Renal cortex interstitium (tissue), 15 donors: ENCODE measurements at places on chromosomes 3 and 15. TPM values are rescaled to one million over a fixed set of nuclear protein-coding genes. Genes with fewer than 3 reads are reported as not detected.

- DNase-seq, result no peak
These were observed 57.9 kb downstream of the RLBP1 start for GRCh38 chr15:89163271-89164055.

DNA sequence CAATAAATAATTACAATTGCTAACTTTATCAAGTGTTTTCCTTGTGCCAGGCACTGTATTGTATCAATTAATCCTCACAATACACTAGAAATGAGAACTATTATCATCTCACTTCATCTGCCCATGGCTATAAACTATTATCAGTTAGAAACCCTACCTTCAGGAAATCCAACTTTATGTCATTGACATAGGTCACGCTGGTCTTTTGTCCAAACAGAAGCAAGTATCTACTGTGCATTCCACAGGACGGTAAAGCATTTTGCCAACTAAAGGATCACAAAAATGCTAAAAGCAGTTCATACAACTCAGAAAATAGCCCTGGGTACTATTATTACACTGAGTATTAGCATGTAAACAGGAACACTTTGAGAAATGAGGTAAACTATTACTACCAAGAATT, 9.6 kb downstream of the DENND6A start:
- DNase-seq, result no peak

DNA sequence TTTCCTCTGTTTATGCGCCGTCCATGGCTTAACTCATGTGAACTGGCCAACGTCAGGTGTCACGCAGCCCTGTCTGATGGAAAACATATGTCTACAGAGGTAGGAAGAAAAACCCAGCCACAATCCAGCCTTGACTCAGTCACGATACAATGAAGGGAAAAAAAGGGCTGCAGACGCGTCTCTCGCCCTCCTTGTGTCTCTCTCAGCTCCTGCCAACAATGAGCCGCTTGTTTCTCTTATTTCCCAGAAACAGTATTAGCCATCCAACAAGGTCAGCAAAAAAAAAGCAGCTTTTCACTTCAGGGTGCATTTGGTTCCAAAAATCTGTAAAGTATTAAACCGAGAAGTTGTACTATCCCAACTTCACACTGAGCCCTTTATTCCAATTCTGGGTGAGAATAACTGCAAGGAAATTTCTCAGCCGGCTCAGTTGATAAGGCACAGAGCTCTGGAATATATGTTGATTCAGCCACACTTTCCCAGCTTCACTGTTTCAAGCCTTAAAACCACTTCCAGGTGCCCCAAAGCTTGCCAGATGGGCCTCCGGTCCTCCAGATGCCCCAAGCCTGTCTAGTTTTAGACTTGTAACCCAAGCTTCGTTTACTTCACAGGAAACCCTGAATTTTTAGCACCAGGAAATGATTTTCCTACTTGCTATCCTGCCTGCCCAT, 79.4 kb downstream of the TM4SF4 start:
- no peak for DNase-seq

- no peak for DNase-seq
These were observed 755.7 kb upstream of the ALCAM start for GRCh38 chr3:104610730-104611652.

DNA sequence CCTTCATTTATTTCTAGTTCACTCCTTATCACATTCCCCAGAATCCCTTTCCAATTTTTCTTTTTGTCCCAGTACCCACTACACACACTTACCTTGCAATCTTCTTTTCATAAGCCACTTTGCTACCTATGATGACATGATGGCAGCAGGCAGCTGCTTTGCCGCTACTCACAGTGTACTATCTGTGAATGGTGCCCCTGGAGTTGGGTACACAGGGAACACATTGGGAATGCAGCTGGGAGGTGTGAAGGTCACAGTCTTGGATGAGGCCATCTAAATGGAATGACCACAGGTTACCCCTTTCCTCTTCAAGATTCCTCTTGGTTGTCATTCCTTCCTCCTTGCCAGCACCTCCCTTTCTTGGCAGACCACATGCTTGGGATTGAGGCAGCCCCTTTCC, 20.8 kb upstream of the TNIK start:
- DNase-seq, result no peak

GRCh38 chr3:184323696-184324095, 9.3 kb downstream of the EIF4G1 start:
- no peak for DNase-seq

DNA sequence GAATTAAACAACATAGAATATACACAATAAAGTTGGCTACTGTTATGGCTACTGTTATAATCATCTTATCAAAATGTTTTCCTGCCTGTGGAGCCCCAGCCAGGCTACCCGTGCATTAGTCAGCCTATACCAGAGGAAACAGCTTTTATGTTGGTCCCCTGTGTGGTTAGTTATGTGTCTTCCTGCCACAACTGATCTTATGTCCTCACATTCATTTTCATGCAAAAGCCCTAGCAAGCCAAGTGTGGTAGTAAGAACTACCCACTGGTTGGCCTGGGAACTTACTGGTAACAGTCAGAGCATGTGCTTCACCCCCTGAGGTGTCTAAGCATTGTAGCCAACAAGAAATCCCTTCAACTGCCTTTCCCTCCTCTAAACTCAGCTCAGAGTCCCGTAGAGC, 21.8 kb downstream of the MGLL start:
- DNase-seq, result no peak

- DNase-seq, result no peak
These were observed 25.1 kb upstream of the TCF12 start for GRCh38 chr15:56893364-56893678.

GRCh38 chr15:36688310-36689011, 109.0 kb downstream of the CDIN1 start:
- DNase-seq, result no peak

DNA sequence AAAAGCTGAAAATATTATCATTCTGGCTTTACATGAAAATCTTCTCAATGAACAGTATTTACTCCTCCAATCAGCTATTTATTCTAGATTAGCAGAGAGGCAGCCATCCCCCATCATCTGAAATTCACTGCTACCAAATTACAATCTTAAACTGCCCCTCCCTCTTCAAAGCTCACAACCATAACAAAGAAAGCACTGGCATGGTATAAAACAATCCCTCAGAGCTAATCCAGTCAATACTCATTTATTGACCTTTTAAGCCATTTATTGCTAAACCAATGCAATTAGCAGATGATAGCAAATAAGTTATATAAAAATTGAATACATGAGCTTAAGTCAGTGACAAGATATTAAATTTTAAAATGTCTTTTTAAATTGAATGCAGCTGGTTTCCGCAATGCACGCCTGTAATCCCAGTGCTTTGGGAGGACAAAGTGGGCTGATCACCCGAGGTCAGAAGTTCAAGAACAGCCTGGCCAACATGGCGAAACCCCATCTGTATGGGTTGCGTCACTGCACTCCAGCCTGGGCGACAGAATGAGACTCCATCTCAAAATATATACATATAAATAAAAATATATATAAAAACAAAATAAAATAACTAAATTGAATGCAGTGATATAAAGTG, 12.1 kb downstream of the SLC4A7 start:
- no peak for DNase-seq

DNA sequence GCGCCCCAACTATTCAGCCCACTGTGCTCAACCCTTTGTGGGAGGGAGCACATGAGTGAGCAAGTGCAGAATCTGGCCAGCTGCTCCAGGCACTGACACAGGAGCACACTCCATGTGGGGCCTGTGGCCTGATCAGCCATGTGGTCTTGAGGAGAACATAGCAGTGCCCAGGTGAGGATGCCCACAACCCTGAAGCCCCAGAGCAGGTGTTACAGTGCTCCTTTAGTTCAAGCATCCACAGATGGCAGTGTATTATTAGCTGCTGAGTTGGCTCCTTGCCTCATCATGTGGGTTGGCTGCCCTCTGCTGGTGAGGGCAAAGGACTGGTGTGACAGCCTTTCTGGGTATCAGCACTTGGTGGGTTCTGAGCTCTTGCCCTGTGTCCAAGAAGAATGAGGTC, 1588.2 kb downstream of the SI start:
- no peak for DNase-seq

DNA sequence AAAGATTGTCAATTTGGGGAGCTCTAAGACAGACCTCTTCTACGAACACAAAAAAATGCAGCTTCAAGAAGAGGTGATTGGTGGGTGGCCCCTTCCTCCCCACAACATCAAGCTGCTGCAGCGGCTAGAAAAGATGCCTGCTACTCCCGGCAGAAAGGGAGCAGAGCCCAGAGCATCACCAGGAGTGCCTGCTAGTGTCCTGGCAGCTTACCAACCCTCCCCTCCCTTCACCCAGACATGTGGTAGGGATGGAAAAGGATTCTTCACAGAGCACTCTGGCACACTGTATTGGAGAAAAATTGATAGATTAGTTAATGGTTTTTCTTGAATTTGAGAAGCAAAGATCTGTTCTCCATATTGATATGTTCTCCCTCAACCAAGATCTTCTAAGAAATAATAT, 10.8 kb downstream of the IP6K1 start:
- DNase-seq, result no peak

GRCh38 chr15:77722759-77723460, 90.2 kb upstream of the LINGO1 start:
- no peak for DNase-seq

GRCh38 chr15:91358405-91358804, 258.3 kb downstream of the SV2B start:
- DNase-seq, result no peak

DNA sequence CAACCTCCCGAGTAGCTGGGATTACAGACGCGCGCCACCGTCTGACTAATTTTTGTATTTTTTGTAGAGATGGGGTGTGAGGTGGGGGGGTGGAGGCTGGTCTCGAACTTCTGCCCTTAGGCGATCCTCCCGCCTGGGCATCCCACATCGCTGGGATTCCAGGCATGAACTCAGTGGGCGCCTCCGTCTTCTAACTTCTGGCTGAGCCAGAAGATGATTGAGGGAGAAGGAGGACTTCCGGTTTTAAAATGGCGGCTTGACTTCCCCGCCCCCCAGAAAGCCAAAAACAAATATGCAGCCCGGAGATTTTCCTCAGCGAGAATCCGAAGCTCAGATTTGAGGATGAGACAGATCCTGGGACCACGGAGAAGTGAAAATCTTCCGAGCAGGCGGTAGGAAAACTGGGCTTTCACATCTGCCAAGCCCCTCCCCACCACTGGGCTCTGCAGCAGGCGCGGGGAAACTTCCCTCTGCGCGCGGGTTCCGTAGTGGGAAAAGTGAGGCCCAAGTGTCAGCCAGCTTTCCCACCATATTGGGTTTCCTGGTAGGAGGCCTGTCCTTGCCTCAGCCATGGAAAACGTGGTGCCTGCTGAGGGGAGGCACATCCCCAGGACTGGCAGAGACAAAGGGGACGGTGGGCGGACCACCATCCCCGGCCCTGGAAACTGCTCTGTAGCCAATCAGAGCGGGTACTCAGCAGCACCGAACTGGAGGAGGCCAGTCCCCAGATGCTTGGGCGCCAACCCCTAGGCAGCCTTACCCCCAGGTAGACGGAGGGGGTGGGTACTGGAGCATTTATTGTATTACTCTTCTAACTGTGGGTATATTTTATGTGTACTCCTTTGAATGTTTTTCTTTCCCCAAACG, 17.3 kb downstream of the CHST14 start:
- DNase-seq, result no peak

DNA sequence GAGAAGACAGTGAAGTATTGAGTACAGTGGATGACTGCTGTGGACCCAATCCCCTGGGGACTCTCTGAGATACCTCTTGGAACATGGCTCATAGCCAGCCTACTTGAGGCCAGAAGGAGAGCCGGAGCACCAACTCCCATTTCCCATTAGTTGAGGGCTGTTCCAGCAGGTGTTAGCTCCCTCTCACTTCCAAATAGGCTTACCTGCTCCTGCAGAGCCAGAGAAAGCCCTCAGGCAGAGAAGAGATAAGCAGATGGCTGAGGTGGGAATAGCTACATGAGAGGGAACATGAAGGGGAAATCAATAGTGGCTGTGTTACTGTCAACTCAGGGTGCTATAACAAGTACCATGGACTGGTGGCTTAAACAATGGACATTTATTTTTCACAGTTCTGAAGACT, 4.6 kb upstream of the CCK start:
- no peak for DNase-seq

- no peak for DNase-seq
These were observed 102.9 kb downstream of the TFDP2 start for GRCh38 chr3:142046320-142047020.

DNA sequence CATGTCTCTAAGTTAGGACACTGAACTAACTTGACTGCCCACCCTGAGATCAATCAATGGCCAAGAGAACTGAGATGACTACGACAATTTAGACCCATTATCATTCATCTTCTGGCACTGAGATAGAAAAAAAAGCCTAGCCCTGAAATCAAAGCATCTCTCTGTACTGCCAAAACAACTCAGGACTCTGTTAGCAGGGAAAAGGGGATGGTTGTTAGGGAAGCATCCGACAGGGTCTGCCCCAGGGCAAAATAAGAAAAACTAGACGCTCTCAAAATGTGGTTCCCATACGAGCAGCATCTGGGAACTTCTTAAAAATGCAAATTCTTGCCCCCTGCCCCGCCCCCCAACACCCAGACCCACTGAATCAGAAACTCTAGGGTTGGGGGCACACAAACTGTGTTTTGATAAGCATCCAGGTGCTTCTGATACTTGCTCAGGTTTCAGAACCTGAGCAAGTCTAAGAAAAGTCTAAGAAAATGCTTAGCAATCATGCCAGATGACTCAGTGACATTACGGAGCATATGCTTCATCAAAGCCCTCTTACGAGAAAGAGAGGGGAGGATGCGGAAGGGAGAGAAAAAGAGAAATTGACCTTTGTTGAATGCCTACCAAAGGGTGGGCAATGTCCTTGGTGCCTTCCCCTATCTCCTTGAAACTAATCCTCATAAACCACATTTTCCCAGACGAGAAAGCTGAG, 172.8 kb upstream of the HES1 start:
- DNase-seq, result no peak

DNA sequence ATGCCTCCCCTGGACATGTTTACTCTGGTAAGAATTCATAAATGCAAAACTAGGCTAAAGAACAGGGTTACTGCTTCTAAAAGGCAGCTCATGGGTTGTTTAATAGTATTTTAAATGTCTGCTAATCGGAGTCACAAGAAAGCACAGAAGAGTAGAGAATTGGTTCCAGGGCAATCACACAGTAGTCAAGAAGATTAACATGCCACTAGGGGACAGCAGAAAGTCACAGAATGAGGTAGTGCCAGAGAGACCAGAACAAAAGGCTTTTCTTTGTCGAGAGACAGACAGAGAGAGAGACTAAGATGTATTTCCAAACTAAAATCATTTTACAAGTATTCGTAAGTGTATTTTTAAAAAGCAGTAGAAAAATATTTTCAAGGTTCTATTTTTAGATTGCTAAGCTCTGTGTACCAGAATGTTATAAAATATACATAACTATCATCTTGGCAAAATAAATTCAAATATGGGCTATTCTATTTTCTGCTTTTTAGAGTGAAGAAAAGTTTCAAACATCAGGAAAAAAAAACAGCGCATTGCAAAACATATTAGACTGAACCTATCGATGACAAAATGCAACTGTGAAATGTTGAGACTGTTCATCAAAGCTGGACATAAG, 78.3 kb upstream of the CDIN1 start:
- peak; percentile 90 for DNase-seq

- no peak for DNase-seq
These were observed 40.4 kb downstream of the SH3GL3 start for GRCh38 chr15:83487519-83487918.

FBXL2 gene
- polyA plus RNA-seq, result 24.6 TPM

STAB1 gene
- polyA plus RNA-seq, result 45.5 TPM

CPEB1 gene
- 2.6 TPM for polyA plus RNA-seq

SEC62 gene
- polyA plus RNA-seq, result 195 TPM

NRG4 gene
- 5.9 TPM for polyA plus RNA-seq
